ENCODE measurements at places on chromosomes 1 and 21.

GRCh38 chr1:222454186-222454585, 93.7 kb downstream of the HHIPL2 start:
- DNase-seq = no peak

- no peak for DNase-seq
Measured at GRCh38 chr1:207754974-207755700, 3.3 kb downstream of the CD46 start.

- DNase-seq = no peak
Measured at GRCh38 chr1:11874624-11875023, 15.9 kb upstream of the NPPB start.

DNA sequence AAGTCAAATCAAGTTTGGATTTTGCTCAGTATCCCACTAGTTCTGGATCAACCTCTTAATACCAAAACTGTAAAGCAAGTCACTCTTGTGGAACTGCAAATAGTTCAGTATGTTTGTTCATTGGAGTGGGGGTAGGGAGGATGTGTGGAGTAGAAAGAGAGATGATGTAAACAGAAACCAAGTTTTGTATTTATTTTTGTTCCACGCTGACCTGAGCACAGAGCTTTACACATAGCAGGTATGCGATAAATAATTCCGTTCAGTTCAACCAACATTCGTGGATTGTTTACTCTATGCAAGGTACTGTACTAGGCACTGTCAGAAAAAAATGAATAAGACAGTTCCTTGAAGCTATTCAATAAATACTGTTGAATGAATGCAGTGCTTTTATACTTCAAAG, 4.5 kb upstream of the ZNF644 start:
- DNase-seq = no peak

- DNase-seq = no peak
Measured at GRCh38 chr1:154863315-154864174, 6.5 kb downstream of the KCNN3 start.

DNA sequence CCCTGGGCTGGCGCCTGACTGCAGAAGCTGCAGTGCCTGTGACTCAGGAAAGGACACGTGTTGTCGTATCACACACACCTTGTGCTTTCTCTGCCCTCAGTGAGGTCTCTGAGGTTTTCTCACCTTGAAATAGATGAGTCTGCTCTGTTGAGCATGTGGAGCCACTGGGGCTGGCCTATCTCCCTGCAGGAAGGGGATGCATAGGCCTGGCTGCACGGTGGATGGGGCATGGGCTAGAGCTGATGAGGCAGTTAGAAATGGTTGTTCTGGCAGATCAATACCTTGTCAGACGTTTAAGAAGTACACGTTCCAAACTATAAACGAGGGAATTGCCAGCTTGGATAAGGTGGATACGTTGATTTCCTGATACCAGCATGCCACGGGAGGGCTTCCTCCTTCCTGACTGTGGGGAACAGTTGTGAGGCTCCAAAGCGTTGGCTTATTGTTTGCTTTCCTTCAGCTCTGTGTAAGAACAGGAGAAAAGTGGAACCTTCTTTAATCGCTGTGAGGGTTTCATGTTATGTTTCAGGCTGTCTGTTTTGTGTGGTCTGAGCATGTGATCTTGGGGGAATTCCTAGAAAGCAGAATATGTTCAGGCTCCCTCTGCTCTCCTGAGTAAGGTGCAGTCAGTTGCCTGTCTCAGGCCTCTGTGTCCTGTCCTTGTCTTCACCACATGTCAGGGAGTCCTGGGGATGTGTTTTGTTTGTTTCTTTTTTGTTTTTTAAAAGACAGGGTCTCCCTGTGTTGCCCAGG, 44.8 kb downstream of the PCNT start:
- no peak for DNase-seq

- no peak for DNase-seq
Measured at GRCh38 chr1:224217655-224218623, 34.9 kb downstream of the DEGS1 start.

All from thoracic aorta (tissue), 2 donors.